Suppressor macrophage treated with lipopolysaccharide for 4 hours (primary cell): ENCODE measurements at places on chromosomes 3 and 15.

GRCh38 chr3:160921020-160921635, 165.1 kb downstream of the PPM1L start:
- peak; percentile 46 for DNase-seq

- no peak for DNase-seq
These were observed 103.5 kb upstream of the SLC7A14 start for GRCh38 chr3:170689296-170689829.

GRCh38 chr3:17655743-17656142, 86.7 kb downstream of the TBC1D5 start:
- no peak for DNase-seq

DNA sequence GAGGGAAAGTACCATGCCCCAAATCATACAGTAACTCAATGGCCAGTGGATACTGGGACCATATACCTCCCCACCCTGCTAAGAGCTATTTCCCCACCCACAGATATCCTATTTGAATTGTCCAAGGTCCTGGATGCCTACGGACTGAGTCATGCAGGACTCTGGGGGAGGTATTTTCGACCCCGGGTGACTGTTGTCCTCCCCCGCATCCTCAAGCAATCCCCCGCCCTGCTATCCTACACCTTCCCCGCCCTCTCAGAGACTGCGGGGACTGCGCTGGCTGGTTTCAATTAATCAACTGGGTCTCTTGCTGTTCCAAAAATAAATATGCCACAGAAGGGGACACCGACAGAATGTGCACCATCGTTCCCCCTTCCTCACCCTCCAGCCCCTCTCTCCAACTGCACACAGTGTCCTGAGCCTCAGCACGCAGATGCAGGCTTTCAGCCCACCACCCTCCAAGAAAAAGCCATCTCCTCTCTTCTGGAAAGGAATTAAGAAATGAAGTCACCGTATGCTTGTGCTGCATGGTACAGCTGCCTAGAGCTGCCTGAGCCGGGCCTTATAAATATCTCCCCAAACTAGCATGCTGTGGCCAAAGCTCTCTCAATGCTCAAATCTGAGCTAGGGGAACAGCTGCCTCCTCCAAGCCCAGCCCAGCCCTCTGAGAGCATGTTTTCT, 8.1 kb downstream of the CAV3 start:
- no peak for DNase-seq

- no peak for DNase-seq
These were observed 59.8 kb upstream of the MEX3B start for GRCh38 chr15:82105451-82106215.

GRCh38 chr3:149964291-149964690, 6.4 kb downstream of the PFN2 start:
- no peak for DNase-seq
